Activated B cell treated with CpG ODN at 0.5 μM for 24 hours (primary cell): ENCODE measurements at places on chromosomes 1 and 21. TPM values are rescaled to one million over a fixed set of nuclear protein-coding genes. Genes with fewer than 3 reads are reported as not detected.

GRCh38 chr1:147099192-147099591 lies 73.1 kb downstream of the PRKAB2 start:
- no peak for DNase-seq
- no peak overlapping the region for H3K4me3 ChIP-seq
- H3K36me3 ChIP-seq: no peaks in the 10 kb centered on the region
- peaks cover 5% of the 10 kb centered on the region for H3K4me1 ChIP-seq
- H3K27me3 ChIP-seq: peaks cover 3% of the 10 kb centered on the region

DNA sequence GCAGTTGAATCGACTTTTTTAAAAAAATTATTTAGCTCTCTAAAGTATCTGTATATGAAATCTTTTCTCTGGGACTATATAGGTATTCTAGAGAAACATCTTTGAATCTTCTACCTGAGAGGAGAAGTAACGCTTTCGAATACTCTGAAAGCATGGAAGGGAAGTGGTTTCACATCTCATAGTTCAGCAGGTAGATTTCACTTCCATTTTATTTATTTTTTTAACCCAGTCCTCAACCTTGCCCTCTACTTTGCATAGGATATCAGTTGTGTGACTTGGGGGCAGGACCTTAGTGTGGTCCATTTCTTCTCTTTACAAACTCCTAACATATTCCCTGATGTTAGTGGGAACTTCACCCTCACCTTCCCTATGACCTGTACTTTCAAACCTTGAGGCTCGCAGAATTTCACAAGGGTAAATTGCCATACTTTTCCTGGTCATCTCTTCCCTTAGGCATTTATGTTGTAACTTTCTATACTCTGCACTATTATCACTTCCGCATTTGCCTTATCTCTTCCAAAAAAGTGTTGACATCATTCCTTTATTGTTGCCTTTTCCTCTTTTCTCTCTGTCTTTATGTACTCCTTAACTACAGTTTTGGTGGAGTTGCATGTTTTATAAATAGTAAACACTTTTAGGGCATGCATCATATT lies 1208.5 kb upstream of the ADGRL4 start:
- no peak for DNase-seq
- H3K27me3 ChIP-seq: no peaks in the 10 kb centered on the region
- H3K27ac ChIP-seq: no peak overlapping the region

GRCh38 chr1:244361764-244362473 lies 89.8 kb downstream of the ADSS2 start:
- no peak overlapping the region for H3K4me3 ChIP-seq
- H3K27me3 ChIP-seq: no peaks in the 10 kb centered on the region
- no peak overlapping the region for H3K27ac ChIP-seq
- DNase-seq: no peak
- no peaks in the 10 kb centered on the region for H3K4me1 ChIP-seq

Gene LCE1E
- total RNA-seq: not detected in 2 replicates

- H3K36me3 ChIP-seq: peaks cover 43% of the 10 kb centered on the region
- H3K27me3 ChIP-seq: no peaks in the 10 kb centered on the region
- DNase-seq: no peak
- no peak overlapping the region for H3K27ac ChIP-seq
These were observed 15.8 kb downstream of the ACP6 start for GRCh38 chr1:147654511-147654910.

Gene FCN3
- not detected in 2 replicates for total RNA-seq

DNA sequence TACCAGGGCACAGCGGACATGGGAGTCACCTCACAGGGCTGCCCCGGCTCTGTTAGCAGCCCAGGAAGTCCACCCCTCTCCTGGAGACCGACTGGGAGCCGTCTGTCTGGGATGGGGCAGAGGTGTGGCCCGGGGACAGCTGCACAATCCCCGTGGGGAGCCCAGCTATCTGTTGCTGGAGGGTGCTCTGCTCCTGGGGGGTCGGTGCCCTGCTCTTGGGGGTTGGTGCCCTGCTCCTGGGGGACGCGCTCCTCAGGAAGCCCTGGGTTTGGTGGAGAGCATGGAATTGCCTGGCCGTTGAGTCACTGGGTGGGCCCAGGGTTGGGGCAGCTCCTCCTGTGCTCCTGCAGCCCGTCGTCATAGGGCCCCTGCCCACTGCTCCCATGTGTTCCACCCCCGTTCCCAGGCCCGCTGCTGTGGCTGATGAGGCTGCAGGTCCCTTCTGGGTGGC lies 39.3 kb downstream of the AGPAT3 start:
- no peaks in the 10 kb centered on the region for H3K4me1 ChIP-seq
- peaks cover 40% of the 10 kb centered on the region for H3K36me3 ChIP-seq
- H3K27me3 ChIP-seq: no peaks in the 10 kb centered on the region
- DNase-seq: no peak
- no peak overlapping the region for H3K4me3 ChIP-seq

GRCh38 chr1:113929750-113930498 lies 800 bp downstream of the HIPK1 start:
- H3K27ac ChIP-seq: peak overlapping the region; percentile 91
- H3K4me3 ChIP-seq: peak overlapping the region; percentile 99
- DNase-seq: peak; percentile 65

DNA sequence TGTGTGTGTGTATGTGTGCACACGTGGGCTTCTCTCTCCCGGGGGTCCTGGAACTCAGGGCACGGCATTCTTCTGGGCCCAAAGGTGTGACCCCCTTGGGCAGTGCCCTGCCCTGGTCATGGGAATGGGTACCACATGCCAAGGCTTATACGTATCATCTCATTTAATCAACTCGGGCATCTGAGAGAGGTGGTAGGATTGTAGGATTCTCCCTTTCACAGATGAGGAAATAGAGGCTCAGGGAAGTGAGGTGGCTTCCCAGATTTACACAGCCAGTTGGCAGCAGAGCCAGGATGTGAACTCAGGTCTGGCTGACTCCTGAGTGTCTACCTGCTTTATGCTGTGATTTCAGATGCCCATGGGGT lies 15.2 kb downstream of the MYOM3 start:
- H3K27me3 ChIP-seq: peaks cover 10% of the 10 kb centered on the region
- no peak for DNase-seq
- H3K27ac ChIP-seq: no peak overlapping the region
- H3K4me1 ChIP-seq: no peaks in the 10 kb centered on the region
- H3K4me3 ChIP-seq: no peak overlapping the region

DNA sequence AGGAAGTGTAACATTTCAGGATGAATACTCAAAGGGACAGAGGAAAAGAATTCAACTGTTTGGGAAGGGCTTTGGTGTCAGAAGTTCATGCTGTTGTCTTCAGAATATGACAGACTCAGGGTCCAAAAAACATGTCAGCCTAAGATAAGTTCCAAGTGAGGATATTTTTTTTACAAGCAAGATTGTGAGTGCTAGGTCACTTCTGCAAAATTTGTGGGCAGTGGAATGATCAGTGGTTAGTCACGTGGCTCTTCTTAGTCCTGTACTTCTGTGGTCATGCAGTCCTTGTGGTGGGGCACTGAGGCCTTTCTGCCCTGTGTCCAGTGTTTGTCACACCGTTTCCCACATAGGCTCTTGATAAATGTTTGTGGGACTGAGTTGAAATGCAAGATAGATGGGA lies 5.2 kb downstream of the RGL1 start:
- H3K36me3 ChIP-seq: no peaks in the 10 kb centered on the region
- peaks cover 21% of the 10 kb centered on the region for H3K27me3 ChIP-seq
- H3K4me1 ChIP-seq: peaks cover 5% of the 10 kb centered on the region
- no peak overlapping the region for H3K4me3 ChIP-seq
- DNase-seq: no peak

Gene OPRD1
- not detected in 2 replicates for total RNA-seq

DNA sequence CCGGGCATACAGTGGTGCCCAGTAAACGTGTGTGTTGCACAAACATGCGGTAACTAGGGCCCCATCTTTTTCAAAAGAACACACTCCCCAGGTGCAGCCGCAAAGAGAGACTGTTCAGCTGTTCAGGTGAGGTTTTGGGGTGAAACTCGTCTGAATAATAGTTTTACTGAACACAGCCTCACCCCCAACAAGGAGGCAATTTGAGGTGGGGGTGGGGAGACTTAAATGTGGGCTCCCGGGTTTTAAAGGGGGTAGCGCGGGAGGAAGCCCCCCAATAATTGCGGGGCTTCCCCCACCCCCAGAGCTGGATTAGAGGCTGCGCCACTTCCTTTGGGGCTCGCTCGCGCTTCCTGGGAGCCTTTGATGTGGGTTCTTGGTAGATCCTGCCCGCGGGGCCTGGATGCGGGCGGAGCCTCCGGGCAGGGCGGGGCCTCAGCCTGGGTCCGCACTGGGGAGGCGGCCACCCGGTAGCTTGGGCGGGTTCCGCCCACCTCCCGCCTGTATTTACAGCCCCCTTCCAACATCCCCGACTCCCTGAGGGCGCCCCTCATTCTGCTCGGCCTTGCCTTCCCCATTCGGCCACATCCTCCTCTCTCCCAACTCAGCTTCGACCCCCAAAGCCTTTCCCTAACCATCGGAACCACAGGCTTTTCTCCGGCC lies 6.4 kb upstream of the EPHA2 start:
- peaks cover 6% of the 10 kb centered on the region for H3K4me1 ChIP-seq
- H3K27me3 ChIP-seq: no peaks in the 10 kb centered on the region
- DNase-seq: peak; percentile 28

Gene CYYR1
- total RNA-seq: not detected in 2 replicates

- no peak overlapping the region for H3K27ac ChIP-seq
- no peaks in the 10 kb centered on the region for H3K36me3 ChIP-seq
- no peak overlapping the region for H3K4me3 ChIP-seq
- no peak for DNase-seq
- H3K4me1 ChIP-seq: no peaks in the 10 kb centered on the region
These were observed 41.4 kb upstream of the GOLT1A start for GRCh38 chr1:204255225-204255624.

- no peak for DNase-seq
- H3K4me1 ChIP-seq: no peaks in the 10 kb centered on the region
- H3K27ac ChIP-seq: no peak overlapping the region
- H3K36me3 ChIP-seq: no peaks in the 10 kb centered on the region
- H3K4me3 ChIP-seq: no peak overlapping the region
These were observed 4.1 kb downstream of the KRTAP13-4 start for GRCh38 chr21:30434033-30434631.

Gene CACNA1S
- not detected in 2 replicates for total RNA-seq

GRCh38 chr1:205719762-205720161 lies 30.2 kb downstream of the NUCKS1 start:
- peaks cover 5% of the 10 kb centered on the region for H3K4me1 ChIP-seq
- H3K27ac ChIP-seq: no peak overlapping the region
- peaks cover 82% of the 10 kb centered on the region for H3K36me3 ChIP-seq
- H3K4me3 ChIP-seq: no peak overlapping the region
- DNase-seq: no peak

DNA sequence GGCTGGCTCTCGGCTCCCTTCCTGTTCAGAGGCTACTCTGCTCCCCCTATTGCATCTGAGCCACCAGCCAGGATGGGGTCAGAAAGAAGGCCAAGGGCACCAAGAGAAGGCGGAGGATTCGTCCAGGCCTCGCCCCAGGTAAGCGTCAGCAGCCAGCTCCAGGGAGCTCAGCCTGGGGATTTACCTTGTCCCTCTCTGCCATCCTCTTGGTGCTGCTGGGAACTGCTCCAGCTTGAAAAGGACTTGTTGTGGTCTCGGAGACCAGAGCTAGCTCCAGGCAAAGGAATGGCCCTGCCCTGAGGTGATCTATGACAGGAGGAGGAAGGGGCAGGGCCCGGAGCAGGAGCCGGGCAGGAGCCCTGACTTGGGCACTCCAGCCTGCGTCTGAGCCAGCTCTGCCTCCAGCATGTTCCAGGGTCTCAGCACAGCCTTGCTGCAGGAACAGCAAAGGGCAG lies 113.7 kb upstream of the IFFO2 start:
- H3K27me3 ChIP-seq: no peaks in the 10 kb centered on the region
- no peak overlapping the region for H3K4me3 ChIP-seq
- DNase-seq: no peak
- H3K4me1 ChIP-seq: no peaks in the 10 kb centered on the region

Gene SWT1
- 4.9 and 5.5 TPM in 2 replicates for total RNA-seq

DNA sequence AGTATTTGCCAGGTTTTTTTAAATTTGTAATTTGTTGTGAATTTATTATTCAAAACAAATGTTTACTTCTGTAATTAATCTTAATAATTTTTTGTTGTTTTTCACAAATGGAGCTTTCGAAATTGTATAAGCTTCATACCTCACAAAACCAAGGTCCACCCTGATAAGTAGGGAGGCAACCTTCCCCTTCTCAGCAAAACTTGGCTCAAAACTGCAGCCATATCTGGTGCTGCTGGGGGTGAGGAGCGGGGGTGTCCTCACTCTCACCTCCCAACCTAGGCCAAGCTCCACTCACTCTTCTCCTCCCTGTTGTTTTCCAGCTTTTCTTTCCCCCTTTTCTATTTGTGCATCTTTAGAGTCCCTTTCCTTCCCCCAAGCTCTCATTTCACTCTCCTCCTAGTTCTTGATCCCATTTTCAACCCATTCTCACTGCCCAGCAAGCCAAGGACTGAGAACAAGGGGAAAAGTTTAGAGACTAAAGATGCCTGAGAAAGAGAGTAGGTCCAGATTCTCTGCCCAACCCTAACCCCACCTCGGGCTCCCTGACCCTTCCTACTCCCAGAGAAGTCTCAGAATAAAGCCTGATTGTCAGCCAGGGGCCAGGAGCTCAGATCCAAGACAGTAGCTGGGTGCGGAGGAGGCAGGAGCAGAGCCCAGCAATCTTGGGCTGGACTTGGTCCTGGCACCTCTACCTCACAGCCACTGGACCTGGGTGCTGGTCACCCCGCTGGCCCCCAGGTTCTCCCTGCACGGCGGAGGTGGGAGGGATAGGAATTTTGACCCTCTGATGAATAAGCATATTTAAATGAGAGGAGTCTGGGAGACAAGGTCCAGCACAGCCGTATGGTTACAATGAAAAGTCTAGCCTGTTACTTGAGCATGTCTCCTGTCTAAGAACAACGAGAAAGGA lies 8.3 kb upstream of the CFAP45 start:
- H3K4me1 ChIP-seq: peaks cover 36% of the 10 kb centered on the region
- no peaks in the 10 kb centered on the region for H3K36me3 ChIP-seq
- no peak overlapping the region for H3K4me3 ChIP-seq
- no peaks in the 10 kb centered on the region for H3K27me3 ChIP-seq

Gene SLC22A15
- 4.1 and 4.6 TPM in 2 replicates for total RNA-seq

Gene CR1L
- total RNA-seq: 0.60 and 0.73 TPM in 2 replicates

- DNase-seq: no peak
- no peaks in the 10 kb centered on the region for H3K27me3 ChIP-seq
- H3K4me1 ChIP-seq: peaks cover 41% of the 10 kb centered on the region
- peaks cover 37% of the 10 kb centered on the region for H3K36me3 ChIP-seq
- no peak overlapping the region for H3K27ac ChIP-seq
These were observed 2.6 kb downstream of the LRRC41 start for GRCh38 chr1:46300673-46301405.

- no peak for DNase-seq
- no peak overlapping the region for H3K27ac ChIP-seq
- H3K4me3 ChIP-seq: no peak overlapping the region
- no peaks in the 10 kb centered on the region for H3K4me1 ChIP-seq
These were observed 77.2 kb upstream of the USH2A start for GRCh38 chr1:216500273-216500967.

GRCh38 chr1:25037174-25038074 lies 107.3 kb upstream of the RUNX3 start:
- peaks cover 9% of the 10 kb centered on the region for H3K4me1 ChIP-seq
- DNase-seq: peak; percentile 64
- no peaks in the 10 kb centered on the region for H3K27me3 ChIP-seq

Gene RHCE
- total RNA-seq: not detected in 2 replicates

GRCh38 chr1:98919211-98919610 lies 85.5 kb downstream of the PLPPR5 start:
- no peaks in the 10 kb centered on the region for H3K36me3 ChIP-seq
- H3K27me3 ChIP-seq: no peaks in the 10 kb centered on the region
- H3K4me3 ChIP-seq: no peak overlapping the region

- no peak overlapping the region for H3K4me3 ChIP-seq
- peaks cover 3% of the 10 kb centered on the region for H3K36me3 ChIP-seq
- H3K27ac ChIP-seq: no peak overlapping the region
These were observed 1.0 kb upstream of the TFF2 start for GRCh38 chr21:42351626-42352440.

- peaks cover 9% of the 10 kb centered on the region for H3K4me1 ChIP-seq
- H3K27me3 ChIP-seq: peaks cover 49% of the 10 kb centered on the region
- H3K27ac ChIP-seq: no peak overlapping the region
These were observed 229.7 kb upstream of the TMEM51 start for GRCh38 chr1:14923727-14924452.

Gene FABP3
- 0.49 TPM in 1 of 2 replicates, not detected in the other for total RNA-seq

Gene WNT3A
- total RNA-seq: not detected in 2 replicates

Gene ARHGEF10L
- 0.59 and 0.62 TPM in 2 replicates for total RNA-seq

Gene VPS45
- 39.0 and 46.0 TPM in 2 replicates for total RNA-seq
